ENCODE measurements at places on chromosomes 3 and 15.

GRCh38 chr3:3848923-3849275, 49.7 kb downstream of the LRRN1 start:
- DNase-seq = no peak

DNA sequence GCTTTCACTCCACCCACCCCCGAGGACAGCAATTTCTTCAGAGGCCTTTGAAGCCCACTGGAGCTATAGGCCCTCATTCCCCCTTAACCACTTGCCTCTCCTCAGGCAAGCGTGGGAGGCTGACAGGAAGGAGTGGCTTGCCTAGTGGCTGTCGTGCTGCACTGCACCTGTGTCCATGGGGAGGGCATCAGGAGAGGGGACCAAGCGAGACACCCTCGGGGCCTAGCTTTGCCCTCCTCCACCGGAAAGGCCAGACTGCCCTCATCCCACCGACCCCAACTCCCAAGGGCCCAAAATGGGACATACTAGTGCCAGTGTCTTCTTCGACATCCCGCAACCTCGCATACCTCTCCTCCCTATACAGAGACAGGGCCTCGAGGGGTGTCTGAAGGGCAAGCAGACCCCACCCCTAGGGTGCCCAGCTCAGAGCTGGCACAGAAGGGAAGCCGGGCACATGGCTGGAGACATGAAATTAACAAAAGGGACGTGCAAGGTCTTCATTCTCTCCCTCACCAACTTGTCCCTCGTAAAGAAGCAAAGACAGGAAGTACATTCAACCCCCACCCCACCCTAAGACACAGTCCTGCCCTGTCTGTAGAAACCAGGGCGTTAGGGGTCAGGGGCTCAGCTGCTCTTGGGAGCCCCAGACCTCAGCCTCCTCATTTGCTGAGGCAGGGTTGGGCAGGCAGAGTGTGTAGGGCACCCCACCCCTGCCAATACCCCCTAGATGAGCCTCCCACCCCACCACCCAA, 24.3 kb downstream of the VIPR1 start:
- DNase-seq = no peak

GRCh38 chr15:91472316-91472756, 372.3 kb downstream of the SV2B start:
- DNase-seq = peak; percentile 31

DNA sequence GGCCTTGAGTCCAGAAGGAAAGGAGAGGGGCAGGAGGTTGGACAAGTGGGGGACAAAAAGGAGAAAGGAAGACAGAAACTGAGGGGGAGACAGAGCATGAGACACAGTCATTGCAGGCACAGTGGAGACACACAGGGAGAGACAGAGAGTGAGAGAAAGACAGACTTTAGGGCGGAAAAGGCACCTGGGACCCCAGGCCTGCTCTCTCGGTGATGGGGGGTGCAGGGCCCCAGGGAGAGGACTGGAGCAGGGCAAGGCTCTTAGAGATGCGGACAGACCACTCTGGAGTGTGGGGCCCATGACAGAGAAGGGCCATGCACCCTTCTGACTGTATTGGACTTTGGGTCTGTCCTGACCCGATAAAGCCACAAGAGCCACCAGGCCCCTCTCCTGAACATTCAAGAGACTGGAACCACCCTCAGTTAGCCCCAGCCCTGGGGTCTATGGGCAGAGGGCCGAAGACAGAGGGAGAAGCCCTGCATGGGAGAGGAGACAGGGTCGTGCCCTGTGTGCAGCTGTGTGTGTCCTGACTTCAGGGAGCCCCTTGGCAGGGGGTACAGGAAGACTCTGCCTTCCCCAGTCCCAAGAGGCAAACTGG, 12.5 kb downstream of the PLCD1 start:
- DNase-seq = no peak

DNA sequence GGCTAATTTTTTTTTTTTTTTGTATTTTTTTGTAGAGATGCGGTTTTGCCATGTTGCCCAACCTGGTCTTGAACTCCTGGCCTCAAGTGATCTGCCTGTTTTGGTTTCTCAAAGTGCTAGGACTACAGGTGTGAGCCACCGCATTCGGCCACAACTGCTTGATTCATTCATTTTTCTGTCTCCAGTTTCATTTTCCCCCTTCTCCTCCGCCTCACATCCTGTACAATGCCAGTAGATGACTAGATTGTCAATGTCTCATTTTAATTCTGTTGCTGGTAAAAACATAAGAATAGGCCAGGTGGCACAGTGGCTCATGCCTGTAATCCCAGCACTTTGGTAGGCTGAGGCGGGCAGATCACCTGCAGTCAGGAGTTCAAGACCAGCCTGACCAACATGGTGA, 12.0 kb upstream of the ZNF592 start:
- DNase-seq = no peak

DNA sequence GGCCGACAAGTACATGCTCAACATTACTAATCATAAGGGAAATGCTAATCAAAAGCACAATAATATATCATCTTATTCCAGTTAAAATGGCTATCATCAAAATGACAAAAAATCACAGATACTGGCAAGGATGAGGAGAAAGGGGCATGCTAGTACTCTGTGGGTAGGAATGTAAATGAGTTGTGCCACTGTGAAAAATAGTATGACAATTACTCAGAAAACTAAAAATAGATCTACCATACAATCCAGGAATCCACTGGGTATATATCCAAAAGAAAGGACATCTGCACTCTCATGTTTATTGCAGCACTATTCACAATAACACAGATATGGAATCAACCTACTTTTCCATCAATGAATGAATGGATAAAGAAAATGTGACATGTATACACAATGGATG, 1256.5 kb downstream of the SI start:
- DNase-seq = no peak

DNA sequence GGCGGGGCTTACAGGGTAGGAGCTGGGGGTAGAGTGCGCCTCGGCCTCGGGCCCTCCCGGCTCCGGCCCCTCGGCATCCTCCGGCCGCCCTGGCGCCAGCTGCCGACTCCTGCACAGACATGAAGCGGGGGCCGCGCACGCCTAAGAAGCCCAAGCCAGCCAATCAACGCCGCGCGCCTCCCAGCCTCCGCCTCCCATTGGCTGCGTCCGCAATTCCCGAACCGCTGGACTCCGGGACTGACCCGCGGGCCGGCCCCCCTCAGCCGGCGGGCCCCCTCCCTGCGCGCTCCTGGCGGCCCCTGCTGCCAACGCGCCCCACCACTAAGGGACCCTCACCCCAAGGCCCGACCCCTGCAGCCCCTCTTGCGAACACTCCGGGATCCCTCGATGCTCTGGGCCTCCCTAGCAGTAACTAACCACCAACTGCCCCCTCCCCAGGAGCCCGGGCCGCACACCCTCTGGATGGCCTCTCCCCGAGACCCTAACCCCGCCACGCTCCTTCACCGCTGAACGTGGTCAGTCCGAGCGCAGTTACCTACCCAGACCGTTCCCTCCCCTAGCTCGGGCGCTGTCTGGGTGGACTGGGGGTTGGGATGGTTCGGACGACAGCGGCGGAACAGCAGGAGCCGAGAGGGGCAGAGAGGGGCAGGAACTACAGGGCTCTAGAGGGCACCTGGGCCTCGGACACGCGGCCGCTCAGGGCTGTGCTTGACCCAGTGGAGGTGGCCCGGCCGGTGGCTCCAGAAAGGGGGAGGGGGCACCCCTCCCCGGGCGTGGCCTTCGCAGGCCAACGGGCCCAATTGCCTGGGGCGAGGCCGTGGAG, 5.0 kb downstream of the GATA2 start:
- peak; percentile 57 for DNase-seq

GRCh38 chr3:66068255-66068654, 29.5 kb upstream of the MAGI1 start:
- DNase-seq = no peak

DNA sequence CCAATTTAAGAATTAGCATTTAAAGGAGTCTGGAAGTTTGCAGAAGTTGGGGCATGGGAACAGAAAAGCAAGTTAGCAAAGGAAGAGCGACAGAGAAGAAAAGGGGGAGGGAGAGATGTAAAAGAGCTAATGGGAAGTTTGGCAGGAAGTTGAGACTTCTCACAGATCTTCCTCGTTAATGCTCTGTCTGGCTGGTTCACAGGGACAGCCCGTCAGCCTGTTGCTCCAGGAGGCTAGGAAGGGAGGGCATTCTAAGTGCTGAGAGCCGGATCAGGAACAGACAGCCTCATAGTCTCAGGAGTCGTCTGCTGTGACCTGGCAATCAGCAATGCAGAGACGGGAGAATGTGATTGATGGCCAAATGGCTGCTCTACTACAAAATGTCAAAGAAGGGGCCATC, 150.3 kb downstream of the AGBL1 start:
- no peak for DNase-seq

- DNase-seq = no peak
Observed at GRCh38 chr15:27592036-27592760, 506.9 kb downstream of the OCA2 start.

GRCh38 chr3:97720417-97720816, 44.1 kb upstream of the ARL6 start:
- no peak for DNase-seq

DNA sequence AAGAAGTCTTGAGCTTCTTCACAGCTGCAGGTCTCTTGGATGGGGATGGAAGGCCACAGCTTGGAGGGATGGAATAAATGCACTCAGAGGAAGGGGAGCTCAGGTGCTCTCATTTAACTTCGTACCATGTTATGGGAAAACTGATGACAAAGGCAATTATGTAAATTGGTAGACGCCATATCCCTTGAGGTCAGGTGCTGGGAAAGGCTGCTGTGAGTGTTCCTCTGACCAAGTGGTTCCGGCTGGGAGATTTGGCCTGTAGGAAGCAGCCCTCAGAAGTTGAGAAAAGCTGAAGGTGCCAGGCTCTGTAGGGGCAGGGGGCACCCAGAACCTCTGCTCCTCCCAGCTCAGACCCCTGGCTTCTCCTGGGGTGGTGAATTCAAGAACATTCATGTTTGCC, 47.1 kb downstream of the FAH start:
- DNase-seq = no peak

DNA sequence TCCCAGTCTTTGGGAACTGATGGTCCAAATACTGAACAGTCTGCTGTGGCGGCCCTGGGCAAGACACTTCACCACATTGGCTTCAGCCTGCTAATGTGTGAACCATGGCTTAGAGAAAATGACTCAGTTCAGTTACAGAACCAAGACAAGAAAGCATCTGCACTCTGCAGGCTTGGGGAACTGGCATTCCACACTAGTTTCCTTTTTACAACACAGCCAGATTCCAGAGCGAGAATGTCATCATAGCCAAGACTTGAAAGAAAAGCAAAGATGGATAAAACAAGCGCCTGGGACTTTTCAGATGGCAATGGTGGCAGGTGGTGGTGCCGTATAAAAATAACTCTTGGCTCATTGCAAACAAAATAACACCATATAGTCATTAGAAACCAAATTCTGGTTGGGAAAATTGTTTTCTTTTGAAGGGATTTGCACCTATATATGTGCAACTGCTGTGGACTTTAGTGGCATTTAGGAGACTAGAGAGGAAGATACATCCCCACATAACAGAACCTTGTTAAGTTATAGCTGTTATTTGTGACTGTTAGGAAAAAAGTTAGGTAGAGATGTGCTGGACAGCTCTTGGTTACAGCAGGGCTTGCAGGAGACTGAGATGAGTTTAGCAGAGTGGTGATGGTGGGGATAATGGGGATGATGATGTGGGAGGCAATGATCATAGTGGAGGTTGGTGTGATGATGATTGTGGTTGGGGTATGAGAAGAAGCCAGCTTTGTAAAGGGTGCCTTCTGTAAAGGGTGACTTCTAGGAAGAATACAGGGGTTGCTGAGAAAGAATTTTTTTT, 273.6 kb downstream of the THRB start:
- no peak for DNase-seq

DNA sequence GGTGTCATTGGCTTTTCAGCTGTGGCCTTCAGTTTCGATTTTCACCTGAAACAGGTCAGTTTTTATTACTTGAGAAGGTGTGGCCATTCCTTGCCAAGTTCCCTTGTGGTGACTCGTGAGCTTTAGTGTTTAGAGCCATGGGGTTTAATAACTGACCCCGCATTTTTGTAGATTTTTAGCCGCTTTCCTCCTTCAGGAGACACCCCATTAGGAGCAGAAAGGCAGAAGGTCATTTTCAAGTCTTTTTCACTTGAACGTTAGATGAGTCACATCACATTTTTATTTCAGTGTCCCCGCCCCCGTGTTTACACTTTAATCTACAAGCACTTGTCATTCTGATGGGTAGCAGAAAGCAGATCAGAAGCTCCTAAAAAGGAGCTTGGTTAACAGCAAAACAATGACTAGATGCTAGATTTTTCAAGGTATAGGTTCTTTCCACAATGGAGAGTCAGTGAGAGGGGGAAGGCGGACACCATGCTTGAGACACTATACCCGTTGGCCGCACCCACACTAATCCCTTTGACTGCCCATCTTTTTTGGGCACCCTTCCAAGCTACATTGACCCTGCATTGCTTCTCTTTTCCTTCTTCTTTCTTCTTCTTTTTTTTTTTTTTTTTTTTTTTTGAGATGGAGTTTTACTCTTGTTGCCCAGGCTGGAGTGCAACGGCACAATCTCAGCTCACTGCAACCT, 132.7 kb downstream of the GHSR start:
- DNase-seq = peak; percentile 29

- no peak for DNase-seq
Observed at GRCh38 chr3:141729240-141729639, 8.9 kb upstream of the RNF7 start.

GRCh38 chr15:80444680-80445251, 40.6 kb downstream of the ARNT2 start:
- DNase-seq = no peak

GRCh38 chr3:131386429-131387165, 5.0 kb downstream of the NUDT16 start:
- no peak for DNase-seq

- no peak for DNase-seq
Observed at GRCh38 chr3:138200424-138200823, 13.3 kb downstream of the ARMC8 start.

DNA sequence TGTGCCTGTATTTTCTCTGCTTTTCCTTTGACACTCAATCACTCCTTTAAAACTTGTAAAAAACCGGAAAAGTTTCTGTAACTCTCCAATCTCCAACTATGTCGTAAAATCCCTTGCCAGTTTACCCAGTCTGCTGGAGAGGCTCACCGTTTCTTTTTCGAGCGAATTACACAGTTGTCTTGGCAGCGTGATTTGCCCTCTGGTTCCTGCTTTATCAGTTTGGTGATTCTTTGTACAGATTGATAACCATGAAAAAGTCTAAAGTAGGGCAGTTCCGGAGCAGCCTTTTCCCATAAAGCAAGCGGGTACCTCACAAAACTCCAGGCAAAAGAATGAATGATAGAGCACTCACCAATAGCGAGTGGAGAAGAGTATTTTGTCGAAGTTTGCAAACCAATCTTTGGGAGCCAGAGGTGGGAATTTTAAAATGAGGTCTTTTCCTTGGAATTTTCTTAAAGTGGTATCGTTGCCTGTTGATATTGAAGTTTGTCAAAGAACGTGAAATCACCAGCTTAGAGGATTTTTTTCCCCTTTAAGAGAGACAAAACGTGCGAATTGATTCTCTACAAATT, at the start of gene TTC23:
Gene TTC23 (minus strand): TSS at position 312 of the 572 bp plus-strand sequence. CDS start 20,869 bp downstream, outside the sequence.
- DNase-seq = peak; percentile 23

GRCh38 chr15:68421115-68421551, 10.8 kb downstream of the ITGA11 start:
- no peak for DNase-seq

DNA sequence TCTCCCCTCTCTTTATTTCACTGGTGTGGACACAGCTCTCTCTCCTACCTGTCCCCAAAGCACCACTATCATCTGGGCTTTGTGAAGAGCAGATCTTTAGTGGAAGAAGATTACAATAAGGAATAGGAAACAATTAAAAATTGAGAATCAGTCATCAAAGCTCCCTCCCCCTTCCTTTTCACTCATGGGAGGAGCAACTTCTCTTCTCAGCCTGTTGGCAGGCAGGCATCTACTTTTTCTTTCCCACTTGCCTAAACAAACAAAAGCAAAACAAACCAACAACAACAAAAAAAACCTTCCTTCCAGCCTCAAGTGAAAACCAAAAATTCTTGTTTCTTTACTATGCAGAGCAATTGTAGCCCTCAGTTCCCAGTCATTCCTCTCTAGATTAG, 125.5 kb upstream of the BHLHE40 start:
- DNase-seq = no peak
